ENCODE measurements at places on chromosomes 4 and X. TPM values are rescaled to one million over a fixed set of nuclear protein-coding genes. Genes with fewer than 3 reads are reported as not detected.

DNA sequence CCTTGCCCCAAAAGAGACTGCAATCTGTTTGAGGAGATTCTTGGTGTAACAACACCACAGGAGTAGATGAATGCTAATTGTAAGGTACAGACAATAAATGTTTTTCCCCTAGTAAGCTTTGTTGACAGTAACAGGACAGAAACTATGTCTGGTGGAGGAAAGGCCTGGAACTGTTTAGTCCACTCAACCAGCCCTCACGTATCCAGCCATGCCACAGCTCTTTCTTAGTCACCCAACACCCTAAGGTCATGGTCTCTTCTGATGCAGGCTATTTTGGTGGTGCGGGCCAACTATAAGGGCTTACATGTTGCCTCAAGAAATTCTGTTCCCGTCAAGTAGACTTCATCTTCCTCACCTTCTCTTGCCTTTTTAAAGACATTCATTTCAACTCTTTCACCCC, 75.9 kb upstream of the GAB1 start:
- DNase-seq = no peak

GRCh38 chr4:77360451-77360850, 203.4 kb downstream of the CCNG2 start:
- DNase-seq = no peak

Gene CUL4B
- 73.2 TPM for polyA plus RNA-seq

GRCh38 chr4:168685136-168685809, 188.4 kb downstream of the PALLD start:
- DNase-seq = no peak

DNA sequence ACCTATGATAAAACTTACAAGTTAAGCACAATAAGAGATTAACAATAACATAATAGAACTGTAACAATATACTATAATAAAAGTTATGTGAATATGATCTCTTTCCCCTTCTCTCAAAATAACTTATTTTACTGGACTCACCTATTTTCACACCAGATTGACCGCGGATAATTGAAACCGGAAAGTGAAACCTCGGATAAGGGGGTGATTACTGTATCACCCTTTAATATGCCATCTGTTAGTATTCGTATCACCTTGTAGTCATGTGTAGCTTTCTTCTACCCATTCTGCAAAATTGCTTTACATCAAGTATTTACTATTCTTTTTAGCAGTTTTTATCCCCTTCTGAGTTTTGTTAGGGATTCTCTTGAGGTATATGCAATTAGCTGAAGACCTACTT, 1.8 kb downstream of the SPCS3 start:
- no peak for DNase-seq

- no peak for DNase-seq
Measured at GRCh38 chrX:124249345-124249744, 83.1 kb upstream of the TEX13D start.

Gene GPR143
- polyA plus RNA-seq = 11.9 TPM

GRCh38 chr4:81506731-81507130, 35.0 kb upstream of the RASGEF1B start:
- DNase-seq = no peak

GRCh38 chr4:186360551-186360950, 94.6 kb downstream of the F11 start:
- no peak for DNase-seq

Gene SLC7A11
- polyA plus RNA-seq = 2.0 TPM

- DNase-seq = no peak
Measured at GRCh38 chr4:77859256-77859655, 3.4 kb upstream of the MRPL1 start.

DNA sequence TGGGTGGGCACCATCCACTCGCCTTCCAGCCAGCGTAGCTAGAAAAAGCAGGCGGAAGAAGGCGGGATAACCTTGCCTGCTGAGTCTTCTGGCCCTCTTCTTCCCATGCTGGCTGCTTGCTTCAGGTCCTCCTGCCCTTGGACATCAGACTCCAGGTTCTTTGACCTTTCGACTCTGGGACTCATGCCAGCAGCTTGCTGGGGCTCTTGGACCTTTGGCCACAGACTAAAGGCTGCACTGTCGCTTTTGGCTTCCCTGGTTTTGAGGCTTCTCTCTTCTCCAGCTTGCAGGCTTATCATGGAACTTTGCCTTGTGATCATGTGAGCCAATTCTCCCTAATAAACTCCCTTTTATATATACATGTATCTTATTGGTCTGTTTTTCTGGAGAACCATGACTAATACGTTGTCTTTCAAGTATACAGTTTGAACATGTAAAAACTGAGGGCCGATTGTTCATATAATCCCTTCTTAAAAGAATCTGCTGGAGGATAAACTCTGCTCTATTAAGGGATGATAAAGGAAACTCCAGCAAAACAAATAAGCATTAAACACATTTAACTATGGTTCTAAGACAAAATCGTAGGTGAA, 116.6 kb upstream of the LCORL start:
- DNase-seq = no peak

Gene PAGE5
- polyA plus RNA-seq = not detected

Gene PRDM8
- polyA plus RNA-seq = 2.0 TPM

DNA sequence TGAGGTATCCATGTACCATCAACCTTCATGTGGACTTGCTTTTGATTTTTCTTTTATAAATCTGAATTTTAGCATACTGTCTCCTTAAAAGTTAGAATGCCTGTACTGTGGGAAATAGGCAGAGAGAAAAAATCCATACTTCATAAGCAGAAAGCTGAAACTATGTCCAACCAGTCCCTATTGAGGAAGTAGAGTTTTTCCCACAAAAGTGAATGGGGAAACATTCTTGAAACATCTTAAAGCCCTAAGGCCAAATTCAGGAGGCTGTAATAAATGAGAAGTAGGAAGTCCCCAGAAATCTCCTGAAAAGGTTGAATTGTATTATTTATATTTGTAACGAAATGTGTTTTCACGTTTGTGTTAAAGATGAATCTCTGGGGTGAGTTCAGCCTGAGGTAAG, 56.3 kb downstream of the ENOX2 start:
- DNase-seq = no peak

DNA sequence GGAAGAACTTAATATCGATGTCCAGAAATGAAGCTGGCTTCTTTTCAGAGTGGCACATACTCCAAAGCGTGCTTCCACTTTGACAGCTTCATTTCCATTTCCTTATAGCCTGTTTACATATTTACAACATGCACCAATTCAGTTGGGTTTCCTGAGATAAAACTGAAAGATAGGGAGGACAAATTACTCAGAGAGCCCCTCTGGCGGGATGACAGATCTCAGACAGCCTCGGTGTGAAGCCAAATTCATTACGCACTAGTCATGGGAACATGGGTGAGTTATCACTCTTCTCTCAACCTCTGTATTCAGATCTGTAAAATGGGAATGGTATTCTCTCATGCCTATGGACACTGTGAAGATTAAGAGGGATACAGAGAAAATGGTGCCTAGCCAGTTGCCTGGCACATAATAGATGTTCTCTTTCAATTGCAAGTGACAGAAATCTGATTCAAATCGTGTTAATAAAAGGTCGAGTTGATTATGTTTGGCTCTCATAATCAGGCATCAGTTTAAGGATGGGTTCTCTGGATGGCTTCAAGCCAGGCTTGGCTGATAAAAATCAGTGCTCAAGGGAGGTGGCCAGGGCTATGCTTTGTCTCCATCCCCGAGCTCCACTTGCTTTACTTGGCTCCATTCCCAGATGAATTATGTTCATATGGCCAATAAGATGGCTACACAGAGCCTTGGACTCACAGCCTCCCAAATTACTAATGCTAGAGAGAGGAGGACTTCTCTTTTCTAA, 132.2 kb upstream of the C1QTNF7 start:
- no peak for DNase-seq

DNA sequence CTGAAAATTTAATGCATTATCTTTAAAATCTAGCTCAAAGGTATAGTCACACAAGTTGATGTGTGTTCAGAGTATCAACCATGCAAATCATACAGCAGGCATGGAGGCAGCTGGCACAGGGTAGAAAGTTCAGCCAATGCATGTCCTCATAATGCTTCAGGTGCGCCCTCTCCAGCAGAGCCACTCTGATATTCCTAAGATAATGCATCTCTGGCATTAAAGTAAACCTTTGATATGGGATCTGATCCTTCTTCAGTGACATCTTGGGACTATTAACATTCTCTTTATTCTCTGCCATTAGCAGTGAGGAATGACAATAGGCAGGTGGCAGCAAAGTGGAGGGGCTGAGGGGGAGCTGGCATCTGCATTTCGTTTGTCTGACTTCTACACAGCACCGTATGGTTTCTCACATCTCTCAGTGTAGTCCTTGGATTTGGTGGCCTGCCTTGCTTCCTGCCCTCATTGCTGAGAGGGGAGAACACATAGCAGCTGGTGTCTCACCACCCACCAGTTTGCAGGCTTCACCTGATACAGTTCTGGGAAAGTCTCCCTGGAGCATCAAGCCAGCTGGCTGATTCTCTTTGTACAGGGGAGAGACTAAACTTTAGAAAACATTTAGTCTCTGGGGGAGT, 168.7 kb upstream of the TBC1D9 start:
- DNase-seq = no peak
